NCI-H510A treated with DMSO at 0.1 percent for 48 hours (cell line): ENCODE measurements at places on chromosomes 4 and X.

DNA sequence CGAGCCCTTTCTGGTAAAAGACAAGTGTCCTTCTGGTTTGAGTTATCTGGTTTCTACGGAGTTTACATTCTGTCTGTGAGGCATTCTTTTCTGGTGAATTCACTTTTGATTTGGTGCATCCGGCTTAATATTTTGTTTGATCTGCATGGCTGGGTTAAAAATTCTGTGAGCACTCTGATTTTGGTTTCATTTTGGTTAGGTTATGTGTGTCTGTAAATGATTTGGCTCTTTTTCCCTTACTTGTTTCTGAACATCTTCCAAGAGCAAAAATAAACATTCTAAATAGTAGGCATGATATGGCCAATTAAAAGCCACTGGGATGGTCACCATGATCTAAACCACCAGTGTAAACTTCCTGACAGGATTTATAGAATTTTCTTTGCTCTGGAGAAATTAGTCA lies 85.7 kb upstream of the PTPN13 start:
- no peak for DNase-seq

- DNase-seq: no peak
These were observed 177.5 kb upstream of the TTC29 start for GRCh38 chr4:147123146-147123545.

DNA sequence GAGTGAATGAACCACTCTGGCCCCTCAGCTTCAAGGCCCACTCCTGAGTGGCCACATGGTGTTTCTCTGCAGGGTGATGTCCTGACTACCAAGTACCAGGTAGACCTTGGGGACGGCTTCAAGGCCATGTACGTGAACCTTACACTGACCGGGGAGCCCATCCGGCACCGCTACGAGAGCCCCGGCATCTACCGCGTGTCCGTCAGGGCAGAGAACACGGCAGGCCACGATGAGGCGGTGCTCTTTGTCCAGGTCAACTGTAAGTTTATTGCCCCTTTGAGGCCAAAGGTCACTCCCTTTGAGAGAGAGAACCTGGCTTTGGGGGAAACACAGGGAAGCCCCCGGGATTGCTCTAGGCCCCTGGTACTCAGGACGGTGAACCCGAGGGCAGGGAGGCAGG lies 216.0 kb downstream of the AFAP1 start:
- DNase-seq: no peak

- no peak for DNase-seq
These were observed 228.0 kb downstream of the APBB2 start for GRCh38 chr4:40986375-40986774.

DNA sequence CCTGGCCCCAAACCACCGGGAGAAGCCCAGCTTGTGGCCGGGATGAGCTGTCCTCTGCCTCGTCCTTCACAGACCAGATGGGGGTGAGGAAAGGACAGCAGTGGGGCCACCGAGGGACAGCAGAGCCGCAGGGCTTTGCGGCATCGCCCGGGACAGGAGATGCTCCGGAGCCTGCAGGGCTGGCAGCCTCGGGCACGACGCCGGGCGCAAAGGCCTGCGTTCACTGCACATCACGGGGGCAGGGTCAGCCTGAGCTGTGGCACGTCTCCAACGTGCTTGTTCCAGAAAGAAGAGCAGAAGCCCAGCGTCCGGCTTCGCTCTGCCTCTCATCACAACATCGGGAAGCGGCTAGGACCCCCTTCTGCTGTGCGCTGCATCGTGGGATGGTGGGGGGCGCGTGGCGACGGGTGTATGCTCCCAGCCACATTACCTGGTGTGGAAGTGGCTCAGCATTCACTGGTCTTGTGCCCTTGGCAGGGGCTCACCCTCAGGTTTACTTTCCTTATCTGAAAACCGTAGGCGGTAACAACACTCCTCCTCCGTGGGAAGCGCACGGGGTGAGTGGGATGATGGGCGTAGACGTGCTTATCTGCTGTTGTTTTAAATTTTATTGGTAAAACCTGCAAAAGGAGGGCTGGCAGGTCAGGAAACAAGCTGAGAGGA lies 7.4 kb downstream of the TADA2B start:
- DNase-seq: no peak

DNA sequence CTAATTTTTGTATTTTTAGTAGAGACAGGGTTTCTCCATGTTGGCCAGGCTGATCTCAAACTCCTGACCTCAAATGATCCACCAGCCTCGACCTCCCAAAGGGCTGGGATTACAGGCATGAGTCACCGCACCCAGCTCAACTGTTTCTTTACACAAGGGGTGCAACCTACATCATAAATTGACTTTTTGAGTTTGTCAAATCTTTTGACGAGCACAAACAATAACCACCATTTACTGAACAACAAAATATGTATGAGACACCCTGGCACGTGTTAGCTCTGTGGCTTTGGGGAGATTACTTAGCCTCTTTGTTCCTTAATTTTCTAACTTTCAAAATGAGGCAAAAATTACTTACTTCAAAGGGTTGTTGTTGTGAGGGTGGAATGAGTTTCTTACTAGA lies 23.5 kb upstream of the SLC34A2 start:
- no peak for DNase-seq

DNA sequence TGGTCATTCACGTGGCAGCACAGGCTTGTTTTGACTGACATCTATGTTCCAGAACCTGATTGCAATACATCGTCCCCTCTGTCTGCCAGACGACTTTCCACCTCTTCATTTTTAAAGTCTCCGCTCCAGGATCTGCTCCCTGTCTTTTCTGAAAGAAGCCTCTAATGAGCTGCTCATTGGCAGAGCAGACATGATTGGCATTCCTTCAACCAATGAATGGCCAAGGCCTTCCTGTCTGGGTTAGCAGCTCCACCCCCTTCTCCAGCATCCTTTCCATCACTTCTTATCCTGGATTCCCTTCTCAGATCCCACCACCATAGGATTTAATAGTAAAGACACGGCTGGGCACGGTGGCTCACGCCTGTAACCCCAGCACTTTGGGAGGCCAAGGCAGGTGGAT lies 202.7 kb upstream of the KLF3 start:
- no peak for DNase-seq

GRCh38 chrX:18833071-18833731 lies 125.8 kb downstream of the PPEF1 start:
- DNase-seq: peak; percentile 31

DNA sequence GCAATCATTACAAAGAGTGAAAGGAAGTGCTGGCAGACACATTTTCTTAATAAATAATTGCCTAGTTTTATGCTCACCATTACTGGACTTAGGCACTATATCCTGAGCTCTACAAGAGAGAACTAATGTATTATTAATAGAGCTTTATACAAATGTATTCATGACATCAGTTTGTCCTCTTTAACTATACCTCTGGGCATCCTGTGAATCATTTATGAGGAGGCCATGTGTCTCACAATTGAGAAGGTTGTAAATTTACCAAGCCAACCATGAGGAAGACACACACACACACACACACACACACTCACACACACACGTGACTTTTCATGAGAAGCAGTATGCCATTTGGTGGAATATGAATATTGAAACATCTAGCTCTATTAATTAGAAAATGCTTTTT lies 728.2 kb downstream of the ARAP2 start:
- no peak for DNase-seq

- no peak for DNase-seq
These were observed 20.3 kb downstream of the ANXA5 start for GRCh38 chr4:121676345-121677075.

- no peak for DNase-seq
These were observed 41.3 kb downstream of the ATG4A start for GRCh38 chrX:108132876-108133275.

DNA sequence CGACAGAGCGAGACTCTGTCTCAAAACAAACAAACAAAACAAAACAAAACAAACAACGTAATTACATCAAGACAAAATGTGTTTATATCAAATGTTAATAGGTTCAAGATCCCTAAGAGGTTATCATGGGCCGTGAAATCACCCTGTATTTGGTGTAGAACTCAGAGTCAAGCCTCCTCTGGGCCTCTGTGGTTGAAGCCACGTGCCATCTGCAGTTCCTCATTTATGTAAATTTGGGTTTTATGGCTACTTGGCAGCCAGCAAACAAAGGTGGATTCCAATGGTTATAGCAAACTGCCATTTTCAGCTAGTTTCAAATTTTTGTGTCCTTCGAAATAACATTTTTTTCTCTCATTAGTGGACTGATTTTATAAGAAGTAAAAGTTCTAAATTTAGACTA lies 16.4 kb downstream of the NSDHL start:
- no peak for DNase-seq

DNA sequence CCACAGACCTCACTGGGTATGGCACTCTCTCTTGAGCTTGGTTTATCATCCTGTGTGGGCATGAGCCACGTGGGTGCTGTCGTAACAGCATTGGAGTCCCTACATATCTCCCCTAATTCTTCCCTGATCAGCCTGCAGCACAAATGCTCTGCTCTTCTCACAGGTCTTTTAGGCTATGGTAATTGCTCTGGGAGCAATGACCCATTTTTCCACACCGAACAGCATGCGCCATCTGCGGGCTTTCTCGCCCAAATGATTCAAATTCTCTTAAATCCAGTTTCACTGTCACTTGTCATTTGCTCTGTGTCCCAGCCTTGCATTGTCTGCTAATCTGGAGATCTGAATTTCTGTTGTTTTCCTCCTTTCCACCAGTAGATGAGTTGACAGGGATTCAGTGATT lies 48.9 kb upstream of the GATB start:
- DNase-seq: no peak

DNA sequence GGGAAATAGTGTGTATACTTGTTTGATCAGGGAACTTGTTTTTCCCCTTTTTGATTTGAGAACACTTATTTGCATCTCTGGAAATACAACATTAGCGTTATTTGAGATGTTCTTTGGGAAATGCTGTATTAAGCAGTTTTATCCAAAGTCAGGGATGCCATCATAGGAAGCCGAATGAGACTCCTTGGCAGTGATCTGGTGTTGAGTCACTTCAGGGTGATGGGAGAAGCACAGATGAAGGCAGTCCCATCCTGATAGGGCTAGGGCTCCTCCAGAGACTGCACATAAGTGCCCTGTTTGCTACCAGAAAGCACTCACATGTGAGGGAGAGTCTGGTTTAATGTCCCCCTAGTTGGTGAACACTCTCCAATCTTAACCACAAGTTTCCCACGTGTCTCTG lies 62.3 kb downstream of the IL1RAPL1 start:
- DNase-seq: no peak

DNA sequence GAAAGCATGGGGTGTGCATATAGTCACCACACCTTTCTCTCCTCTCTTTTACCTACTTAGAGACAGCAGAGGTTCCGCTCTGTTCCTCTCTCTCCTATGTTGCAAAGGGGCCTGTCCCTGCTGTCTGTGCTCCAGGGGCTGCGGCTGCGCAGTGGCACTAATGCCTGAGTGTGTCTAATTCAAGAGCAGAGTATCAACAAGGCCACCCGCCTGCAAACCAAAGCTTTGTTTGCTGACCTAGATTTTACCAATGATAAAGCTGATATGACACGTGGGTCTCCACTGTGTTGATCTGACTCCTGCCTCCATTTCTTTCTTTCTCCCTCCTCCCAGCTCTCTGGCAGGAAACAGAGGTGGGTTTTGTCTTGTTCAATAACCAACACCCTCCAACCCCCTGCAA lies 74.9 kb downstream of the NSG1 start:
- peak; percentile 70 for DNase-seq

DNA sequence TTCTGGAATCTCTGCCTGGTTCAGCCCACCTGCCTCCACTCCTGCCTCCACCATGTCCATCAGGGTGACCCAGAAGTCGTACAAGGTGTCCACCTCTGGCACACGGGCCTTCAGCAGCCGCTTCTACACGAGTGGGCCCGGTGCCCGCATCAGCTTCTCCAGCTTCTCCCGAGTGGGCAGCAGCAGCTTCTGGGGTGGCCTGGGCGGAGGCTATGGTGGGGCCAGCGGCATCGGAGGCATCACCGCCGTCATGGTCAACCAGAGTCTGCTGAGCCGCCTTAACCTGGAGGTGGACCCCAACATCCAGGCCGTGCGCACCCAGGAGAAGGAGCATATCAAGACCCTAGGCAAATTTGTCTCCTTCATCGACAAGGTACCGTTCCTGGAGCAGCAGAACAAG lies 28.4 kb upstream of the GABRA3 start:
- DNase-seq: no peak

DNA sequence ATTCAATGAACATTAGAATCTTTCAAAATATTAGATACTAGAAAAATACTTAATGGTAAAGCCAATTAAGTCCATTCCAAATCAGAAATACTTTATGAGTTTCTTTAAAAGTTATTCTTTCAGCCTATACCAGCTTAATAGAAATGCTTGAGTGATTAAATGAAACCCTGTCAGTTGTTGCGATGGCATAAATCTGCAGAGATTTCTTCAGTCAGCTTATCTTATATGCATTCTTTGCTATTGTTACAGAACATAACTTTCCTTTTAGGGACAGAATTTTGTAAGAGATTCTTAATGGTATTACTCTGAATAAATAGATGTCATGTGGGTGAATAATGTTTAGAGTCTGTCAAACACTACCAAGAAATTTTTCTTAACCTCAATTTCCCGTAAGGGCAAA lies 325.0 kb upstream of the HAND2 start:
- DNase-seq: no peak

DNA sequence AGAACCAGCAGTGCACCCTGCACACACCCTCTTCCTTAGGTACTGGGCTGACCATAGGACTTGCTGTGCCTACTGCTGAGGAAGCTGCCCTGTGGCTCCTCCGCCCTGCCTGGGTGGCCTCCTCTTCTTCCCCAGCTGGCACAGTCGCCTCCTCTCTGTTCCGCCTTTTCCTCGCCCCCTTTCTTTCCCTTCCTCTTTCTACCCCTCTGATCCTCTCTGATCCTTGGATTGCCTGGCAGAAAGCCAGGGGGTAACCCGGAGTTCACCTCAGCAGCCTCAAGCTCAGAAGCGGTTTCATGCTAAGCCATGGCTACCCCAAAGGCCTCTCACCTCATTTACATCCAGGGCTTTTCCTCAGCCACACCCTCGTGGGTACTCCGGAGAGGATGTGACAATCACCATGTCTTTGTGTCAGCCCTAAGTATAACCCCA lies 136.2 kb downstream of the SMIM20 start:
- no peak for DNase-seq

- DNase-seq: peak; percentile 15
These were observed 83.8 kb downstream of the GRID2 start for GRCh38 chr4:92387459-92388069.

- DNase-seq: no peak
These were observed 16.6 kb downstream of the TMEM255A start for GRCh38 chrX:120294651-120295050.

- no peak for DNase-seq
These were observed 24.4 kb upstream of the MGST2 start for GRCh38 chr4:139641218-139641617.

DNA sequence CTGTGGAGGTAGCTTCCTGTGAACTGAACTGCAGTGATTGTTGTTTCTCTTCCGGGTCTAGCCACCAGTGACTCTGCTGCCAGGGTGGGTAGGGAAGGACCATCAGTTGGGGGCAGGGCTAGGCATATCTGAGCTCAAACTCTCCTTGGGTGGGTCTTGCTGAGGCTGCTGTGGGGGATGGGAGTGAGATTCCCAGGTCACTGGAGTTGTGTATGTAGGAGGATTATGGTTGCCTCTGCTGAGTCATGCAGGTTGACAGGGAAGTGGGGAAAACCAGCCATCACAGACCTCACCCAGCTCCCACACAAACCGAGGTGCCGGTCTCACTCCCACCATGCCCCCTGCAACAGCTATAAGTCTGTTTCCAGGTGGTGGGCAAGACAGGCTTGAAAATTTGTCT lies 1937.8 kb downstream of the PCDH7 start:
- no peak for DNase-seq
